ENCODE measurements at places on chromosomes 2 and 18.

- no peak for DNase-seq
Observed at GRCh38 chr2:26904839-26905238, 56.9 kb downstream of the DPYSL5 start.

DNA sequence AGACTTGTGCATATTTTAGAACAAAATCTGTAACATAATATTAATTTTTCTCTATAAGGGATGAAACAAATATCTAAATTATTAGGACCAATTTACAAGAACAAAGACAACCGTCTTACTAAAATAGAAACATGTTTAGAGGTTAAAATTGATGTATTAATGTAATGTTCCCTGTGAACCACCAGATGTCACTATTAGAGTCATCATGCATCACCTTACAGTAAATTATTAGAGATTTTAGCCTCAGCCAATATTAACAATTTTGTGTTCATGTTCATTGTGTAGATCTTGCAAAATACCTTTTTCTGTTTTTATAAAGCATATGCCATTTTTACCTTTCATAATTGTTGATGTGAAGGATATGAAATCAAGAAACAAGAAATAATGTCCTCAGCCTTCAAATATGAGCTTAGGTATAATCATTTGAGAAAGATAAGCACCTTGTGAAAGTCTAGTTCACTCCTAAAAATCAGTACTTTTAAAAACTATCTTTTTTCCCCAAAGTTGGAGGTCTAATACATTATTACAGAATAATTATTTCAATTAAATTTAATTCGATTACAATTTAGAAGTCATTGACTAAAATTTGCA lies 344.3 kb upstream of the KCNH7 start:
- no peak for DNase-seq

- no peak for DNase-seq
Observed at GRCh38 chr2:161355983-161356382, 47.8 kb downstream of the PSMD14 start.

DNA sequence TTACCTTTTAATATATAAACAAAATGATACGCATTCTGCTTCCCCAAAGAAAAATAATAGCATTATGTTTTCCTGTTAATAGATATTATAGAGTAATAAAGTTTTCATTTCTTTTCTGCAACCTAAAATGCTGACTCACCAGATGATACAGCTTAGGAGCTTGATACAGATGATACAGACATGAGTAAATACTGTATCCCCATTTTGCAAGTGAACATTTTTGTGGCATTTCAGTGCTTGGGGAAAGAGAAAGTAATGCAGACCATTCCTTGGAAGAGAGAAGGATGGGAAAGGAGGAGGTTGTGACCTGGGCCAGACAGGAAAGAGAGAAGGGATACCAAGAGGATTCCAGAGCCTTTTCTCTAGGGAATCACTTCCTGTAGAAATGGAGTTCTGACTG lies 97.5 kb upstream of the FSHR start:
- no peak for DNase-seq

DNA sequence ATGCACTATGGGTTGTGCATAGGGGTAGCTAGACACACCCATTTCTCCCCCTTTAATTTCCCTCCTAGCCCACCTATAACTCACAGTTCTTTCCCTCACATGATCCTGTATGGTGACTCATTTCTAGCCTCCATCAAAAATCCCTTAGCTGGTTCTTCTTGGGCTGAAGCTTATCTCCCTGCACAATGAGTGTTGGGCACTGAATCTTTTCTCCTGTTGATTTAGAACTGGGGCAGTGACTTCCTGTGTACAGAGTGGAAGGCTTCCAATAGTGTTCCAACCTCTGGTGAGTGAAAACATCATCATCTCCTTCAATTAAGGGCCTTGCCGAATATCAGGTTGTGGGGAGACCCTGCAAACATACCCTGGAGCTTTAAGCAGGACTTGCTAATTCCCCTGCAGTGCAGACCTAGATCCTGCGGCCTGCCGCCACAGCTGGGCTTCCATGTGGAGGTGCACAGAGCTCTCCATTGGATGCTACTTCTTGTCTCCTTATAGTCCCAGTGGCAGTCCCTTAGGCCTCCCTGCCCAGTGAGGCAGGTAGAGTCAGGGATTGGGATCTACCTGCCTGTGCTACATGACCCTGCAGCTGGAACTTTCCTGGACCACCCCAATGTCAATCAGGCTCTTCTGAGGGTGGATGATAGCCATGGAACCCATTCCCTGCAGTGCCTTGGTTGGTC lies 121.8 kb downstream of the PLB1 start:
- DNase-seq, result no peak

- no peak for DNase-seq
Observed at GRCh38 chr18:54736981-54737380, 91.3 kb upstream of the RAB27B start.

GRCh38 chr2:215850380-215850779 lies 163.0 kb downstream of the MREG start:
- DNase-seq, result no peak

GRCh38 chr2:34371711-34372110 lies 772.6 kb upstream of the FAM98A start:
- no peak for DNase-seq

DNA sequence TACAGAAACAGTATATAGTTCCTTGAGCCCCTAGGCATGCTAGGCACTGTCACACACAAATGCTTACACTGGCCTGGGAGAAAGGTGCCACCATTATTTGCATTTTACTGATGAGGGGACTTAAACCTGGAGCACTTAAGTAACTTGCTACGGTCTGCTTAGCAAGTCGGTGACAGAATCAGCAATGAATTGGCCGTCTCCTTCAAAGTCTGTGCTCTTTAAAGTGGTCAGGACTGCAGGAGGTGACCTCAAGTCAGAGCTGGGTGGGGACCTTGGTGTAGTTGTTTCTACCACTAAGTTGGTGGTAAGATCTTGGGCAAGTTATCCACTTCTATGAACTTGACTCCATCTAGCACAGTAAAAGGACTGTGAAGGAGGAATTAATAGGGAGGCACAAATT lies 34.8 kb downstream of the PTPRM start:
- DNase-seq, result no peak

DNA sequence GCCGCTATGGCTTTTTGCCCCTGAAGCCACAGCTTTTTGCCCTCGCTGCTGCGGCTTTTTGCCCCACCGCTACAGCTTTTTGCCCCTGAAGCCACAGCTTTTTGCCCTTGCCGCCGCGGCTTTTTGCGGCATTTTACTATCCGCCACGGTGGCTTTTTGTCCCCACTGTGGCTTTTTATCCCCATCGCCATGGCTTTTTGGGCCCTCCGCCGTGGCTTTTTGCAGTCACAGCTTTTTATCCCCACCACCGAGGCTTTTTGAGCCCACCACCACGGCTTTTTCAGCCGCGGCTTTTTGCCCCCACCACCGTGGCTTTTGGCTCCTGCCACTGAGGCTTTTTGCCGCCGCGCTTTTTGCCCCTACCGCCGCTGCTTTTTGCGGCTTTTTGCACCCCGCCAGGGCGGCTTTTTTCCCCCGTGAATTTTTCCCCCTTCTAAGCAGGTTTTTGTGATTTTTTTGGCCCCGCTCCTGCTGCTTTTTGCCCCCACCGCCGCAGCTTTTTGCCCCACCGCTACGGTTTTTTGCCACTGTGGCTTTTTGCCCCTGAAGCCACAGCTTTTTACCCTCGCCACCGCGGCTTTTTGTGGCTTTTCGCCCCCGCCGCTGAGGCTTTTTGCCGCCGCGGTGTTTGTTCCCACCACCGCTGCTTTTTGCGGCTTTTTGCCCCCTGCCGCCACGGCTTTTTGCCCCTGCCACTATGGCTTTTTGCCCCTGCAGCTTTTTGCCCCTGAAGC lies 2797.2 kb upstream of the TEKT4 start:
- no peak for DNase-seq

GRCh38 chr2:139383532-139383931 lies 603.3 kb upstream of the NXPH2 start:
- DNase-seq, result no peak

DNA sequence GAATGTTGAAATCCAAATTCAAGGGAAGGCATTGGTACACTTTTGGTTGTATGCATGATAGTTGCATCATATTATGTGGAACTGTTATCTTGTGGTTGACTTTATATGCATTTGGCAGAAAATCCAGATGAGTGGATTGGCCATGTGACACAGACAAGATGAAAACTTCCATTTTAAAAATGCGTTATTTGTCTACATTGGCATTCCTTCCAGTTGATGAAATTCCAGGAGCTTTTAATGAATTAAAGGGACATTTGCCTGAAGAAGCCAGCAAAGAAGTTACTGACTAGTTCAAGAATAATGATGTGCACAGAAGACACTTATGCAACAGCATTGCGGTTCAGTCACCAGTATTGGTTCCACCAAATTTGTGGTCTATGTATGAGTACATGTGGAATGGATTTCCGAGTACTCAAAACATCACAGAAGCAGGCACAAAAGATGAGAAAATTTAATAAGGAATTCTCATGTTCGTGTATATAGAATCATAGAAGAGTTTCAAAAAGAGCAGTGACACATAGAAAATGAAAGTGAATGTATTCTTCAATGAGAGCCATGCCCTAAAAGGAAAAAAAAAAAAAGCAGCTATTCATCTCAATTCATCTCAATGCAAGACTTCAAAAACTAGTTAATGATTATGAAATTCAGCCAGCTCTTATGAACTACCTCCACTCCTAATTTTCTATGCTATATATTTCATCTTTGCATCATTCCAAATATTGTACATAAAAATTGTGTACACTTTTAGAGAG lies 232.1 kb downstream of the RBM43 start:
- DNase-seq, result no peak

- no peak for DNase-seq
Observed at GRCh38 chr2:160532388-160532787, 38.8 kb upstream of the RBMS1 start.

DNA sequence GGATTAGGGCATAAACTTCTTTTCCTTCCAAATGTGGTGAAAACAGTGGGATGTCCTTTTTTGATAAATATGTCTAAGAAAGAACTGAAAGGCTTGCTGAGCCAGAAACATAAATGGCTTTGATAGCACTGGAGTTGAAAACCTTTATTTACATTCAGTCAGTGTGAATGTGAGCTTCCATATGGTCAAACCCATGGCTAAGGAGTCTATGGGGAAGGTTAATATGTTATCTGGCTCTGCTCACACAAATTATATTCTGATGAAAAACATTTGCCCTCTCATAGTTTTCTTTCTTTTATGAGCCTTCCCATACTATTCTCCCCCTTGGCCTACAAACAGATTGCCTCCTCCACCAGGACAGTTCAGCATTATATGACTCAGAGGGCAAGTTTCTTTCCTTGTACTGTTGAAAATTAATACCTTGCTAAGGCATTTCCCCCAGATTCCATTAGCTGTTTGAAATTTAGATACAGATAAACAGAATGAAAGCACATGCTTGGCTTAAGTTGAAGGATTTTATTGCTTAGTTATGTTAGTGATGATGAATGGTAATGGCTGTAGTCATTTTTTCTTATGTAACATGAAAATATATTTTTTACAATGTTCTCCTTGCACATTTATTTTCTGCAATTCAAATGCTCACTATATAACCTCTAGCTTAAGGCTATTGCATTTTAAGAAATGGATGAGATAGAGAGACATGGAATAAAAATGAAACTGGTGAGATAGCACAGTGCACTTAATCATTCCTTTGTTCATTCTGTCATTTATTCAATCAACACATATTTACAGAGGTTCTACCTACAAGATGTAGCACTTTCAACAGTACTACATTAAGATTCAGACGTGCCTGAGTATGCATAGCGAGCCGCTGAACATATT lies 544.1 kb downstream of the LRRTM4 start:
- DNase-seq, result no peak

DNA sequence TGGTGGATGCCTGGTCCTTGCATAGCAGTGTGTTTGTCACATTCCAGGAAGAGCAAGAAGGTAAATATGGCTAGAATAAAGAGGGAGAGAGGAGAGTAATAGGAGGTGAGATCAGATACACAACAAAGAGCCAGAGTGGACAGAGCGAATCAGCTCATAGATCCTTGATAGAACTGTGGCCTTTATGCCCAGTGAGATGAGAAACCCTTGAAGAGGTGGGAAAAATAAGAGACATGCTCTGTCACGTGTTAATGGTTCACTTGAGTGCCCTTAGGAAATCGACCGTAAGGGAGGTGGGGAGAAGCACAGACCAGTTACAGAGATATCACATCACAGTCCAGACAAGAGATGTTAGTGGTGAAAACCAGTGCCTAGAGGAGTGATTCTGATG lies 84.7 kb upstream of the RAB27B start:
- DNase-seq, result no peak

DNA sequence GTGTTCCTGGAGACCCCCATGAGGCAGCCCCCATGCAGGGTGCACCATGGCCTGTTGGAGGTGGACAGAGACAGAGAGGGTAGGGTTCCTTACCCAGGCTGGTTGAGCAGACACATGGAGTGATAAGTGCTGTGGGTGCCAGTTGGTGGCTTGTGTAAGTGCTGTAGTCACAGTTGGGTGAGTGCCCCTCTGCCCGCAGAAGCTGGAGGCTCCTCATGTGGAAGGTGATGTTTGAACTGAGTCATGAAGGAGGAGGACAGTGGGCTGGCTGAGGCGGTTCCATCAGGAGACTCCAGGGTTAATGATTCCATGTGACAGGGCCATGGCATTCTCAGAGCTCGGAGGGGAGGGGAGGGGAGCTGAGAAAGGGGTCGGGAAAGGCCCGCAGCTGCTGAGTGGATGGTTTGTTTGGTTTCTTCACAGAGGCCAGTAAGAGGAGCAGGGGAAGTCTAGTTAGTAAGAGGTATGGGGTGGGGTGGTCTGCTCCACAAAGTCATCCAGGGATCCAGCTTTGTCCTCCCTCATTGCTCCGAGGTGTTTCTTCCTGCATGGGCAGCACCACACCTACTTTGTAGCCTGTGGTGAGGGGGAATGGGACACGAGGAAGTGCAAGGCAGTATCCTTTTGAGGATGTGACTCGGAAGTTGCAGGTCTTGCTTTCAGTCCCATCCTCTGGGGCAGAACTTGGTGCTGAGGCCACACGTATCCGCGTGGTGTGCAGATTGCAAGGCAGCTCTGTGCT lies 13.6 kb downstream of the IMPA2 start:
- no peak for DNase-seq

DNA sequence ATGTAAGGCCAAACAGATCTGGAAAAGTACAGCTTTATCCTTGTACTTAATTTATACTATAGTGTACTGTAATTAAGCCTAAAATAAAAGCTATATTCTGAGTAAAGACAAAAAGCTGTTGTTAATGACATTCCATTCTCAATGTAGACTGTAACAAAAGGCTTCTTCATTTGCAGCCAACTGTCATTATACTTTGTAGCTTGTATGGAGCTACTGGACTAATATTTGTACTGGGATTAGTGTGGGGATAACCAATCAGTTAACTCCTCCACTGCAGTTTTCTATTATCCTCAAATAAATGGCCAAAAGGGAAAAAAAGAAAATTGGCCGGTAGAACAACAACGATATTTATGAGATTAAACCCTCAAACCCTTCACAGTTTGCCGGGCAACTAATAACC lies 66.5 kb downstream of the STK39 start:
- DNase-seq, result no peak

GRCh38 chr18:13616525-13617035 lies 109.8 kb downstream of the FAM210A start:
- DNase-seq, result no peak

- no peak for DNase-seq
Observed at GRCh38 chr2:46803911-46804670, 111.5 kb downstream of the MCFD2 start.

GRCh38 chr2:169839954-169840746 lies 12.9 kb downstream of the UBR3 start:
- no peak for DNase-seq

All from GM12891 (cell line).